Stimulated activated CD4-positive, alpha-beta T cell treated with anti-CD3 and anti-CD28 coated beads, Interleukin-4, amount 100 ng/mL, for 48 hours (primary cell): ENCODE measurements at places on chromosomes 1 and 21.

DNA sequence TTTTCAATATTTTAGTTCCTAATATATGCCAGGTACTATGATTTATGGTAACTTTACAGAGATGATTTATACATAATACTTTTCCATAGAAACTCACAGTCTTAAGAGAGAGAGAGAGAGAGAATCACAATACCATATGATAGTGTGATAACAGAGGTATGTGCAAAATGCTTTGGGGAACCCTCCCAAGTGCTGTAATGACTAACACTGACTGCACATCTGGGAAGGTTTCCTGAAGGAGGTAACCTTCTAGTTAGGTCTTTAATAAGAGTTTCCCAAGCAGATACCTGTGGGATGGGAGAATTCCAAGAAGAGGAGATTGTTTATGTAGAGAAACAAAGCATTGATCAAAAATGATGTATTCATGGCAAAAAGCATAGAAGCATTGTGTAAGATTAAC lies 34.6 kb upstream of the PIGC start:
- DNase-seq: no peak

DNA sequence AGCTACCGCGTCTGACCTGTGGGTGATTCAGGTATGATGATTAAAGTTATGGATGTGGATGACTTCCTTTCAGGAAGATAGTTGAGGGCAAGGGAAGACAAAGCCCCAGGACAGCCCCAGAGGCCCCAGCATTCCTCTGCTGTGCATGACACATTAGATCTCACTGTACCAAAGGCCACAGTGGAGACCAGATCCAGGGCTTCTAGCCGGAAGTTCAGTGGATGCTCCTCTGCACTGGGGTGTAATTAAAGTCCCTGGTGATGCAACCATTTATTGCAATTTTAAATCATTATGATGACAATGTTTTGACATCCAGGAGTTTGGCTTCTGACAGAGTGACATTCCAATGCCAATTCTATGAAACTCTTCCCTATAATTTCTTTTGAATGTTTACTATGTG lies 5.0 kb downstream of the C4BPA start:
- DNase-seq: no peak

- no peak for DNase-seq
Observed at GRCh38 chr21:42846221-42846620, 33.1 kb downstream of the WDR4 start.

GRCh38 chr1:41390166-41390565 lies 28.9 kb downstream of the FOXO6 start:
- DNase-seq: no peak

DNA sequence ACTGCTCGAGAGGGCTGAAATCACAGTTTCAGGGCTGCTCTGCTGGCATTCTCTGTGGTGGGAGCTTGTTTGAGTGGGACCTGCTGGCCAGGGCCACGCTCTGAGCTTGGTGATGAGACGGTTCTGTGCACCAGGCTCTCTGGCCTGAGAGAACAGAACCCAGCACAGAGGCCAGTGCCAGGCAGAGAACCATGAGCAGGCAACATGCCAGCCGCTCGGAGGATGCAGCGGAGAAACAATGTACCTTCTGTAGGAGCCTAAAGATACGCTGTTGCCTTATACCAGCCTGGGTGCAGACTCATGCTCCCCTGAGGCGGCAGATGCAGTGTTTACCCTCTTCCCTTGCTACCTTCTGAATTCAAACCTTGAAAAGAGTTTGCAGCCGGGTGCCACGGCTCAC lies 10.0 kb downstream of the C2CD2 start:
- no peak for DNase-seq

DNA sequence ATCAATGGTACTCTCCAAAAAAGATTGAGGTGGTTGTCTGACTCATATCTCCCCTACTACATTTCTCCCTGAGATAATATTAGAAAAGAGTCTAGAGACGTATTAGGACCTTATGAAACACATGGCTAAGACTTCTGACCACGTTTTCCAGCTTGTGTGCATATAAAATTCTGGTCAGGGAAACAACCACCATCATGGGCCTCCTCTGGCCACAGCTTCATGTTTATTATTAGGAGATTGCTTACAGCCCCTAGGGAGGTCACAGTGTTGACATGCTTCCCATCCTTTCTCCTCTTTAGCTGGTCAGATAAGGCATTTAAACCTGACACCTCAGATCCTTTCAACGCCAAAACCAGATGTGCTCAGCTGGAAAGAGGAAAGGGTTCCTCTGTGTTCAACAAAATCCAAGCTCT lies 620.2 kb downstream of the PLPP3 start:
- no peak for DNase-seq

DNA sequence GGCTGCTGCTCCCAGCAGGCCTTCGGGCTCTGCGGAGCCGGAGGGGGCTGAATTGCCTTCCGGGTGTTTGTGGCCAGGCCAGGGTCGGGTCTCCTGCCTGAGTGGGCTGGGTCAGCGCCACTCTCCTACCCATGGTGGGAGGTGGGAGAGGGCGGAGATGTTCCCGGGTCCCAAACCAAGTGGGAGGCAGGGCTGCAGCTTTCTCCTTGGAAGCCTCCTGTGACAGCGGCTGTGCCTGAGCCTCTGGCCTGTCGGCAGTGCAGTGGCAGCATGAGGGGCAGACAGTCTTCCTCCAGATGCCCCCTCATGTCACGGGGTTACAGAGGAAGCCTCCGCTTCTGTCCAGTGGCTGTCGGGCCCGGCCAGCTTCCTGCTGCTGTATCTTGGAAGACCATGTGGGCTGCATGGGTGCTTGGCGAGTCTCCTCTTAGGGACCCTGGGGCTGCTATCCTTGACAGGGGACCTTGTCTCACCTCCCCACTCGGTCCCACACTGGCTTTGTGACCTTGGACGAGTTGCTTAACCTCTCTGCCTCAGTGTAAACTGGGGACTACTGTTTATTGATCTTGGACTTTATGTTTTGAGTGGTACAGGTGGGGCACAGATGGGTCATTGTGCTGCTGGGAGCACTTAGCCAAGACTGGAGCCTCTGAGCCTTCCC lies 4.3 kb downstream of the SKI start:
- no peak for DNase-seq

GRCh38 chr1:78385744-78386462 lies 104.9 kb upstream of the PTGFR start:
- no peak for DNase-seq

GRCh38 chr1:61951731-61952580 lies 209.7 kb downstream of the PATJ start:
- DNase-seq: no peak

GRCh38 chr21:39022035-39022434 lies 161.2 kb downstream of the PSMG1 start:
- no peak for DNase-seq

DNA sequence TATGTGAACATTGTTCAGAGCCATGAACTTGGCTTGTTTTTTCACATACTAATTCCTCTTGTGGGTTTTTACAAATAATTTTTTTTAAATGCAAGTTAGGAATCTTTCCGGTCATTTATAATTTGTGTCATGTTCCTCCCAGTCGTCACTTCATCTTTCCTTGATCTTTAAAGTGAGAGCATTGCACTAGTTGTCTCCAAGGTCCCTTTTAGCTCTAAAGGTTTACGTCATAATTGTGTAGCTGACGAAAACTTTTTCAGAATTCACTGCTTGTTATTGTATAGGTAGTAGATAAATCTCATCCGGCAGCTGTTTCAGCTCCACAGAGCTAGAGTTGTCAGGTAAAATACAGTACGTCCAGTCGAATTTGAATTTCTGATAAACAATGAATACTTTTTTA lies 33.6 kb downstream of the SOAT1 start:
- no peak for DNase-seq

DNA sequence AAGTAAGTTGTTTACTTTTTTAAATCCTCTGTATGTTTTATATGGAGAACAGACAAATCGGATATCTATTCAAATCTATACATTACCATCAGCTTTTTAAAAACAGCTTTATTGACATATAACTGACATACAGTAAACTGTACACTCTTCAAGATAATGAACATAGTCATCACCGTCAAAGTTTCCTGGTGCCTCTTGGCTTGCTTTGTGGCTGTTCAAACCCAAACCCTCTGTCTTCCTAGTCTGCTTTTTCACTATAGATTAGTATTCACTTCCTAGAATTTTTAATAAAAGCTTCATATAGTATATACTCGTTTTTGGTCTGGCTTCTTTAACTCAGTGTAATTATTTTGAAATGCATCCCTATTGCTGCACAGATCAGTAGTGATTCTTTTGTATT lies 56.4 kb upstream of the TPTE start:
- no peak for DNase-seq

- DNase-seq: no peak
Observed at GRCh38 chr1:186014370-186015037, 280.3 kb downstream of the HMCN1 start.

DNA sequence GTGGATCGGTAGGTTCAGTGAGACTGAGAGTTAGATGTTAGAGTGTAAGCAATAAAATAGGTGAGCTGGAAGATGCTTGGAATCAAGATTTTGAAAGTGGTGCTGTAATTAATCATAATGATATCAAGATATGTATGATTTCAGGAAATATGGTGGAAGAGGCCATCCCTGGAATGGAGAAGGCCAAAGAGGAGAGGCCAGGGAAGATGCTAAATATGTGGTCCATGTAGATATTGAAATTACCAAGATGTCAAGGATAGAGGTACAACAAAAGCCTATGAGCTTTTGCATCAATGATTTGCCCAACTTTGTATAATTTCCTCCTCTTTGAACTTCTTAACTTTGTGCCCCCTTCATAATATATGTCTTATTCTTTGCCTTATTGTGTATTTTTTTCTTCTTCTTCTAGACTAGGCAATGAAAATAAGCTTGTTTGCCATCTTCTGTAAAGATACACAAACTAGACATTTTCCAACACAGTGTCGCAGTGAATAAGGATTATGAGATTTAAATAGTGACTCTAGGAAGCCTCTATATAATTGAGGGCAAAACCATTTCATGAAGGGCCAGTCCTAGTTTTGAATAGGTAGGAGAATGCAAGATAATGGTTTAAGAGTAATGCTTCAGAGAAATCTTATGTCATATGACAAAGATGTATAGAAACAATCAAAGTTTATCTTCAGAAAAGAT lies 8.9 kb downstream of the PTGS2 start:
- DNase-seq: no peak

GRCh38 chr1:201264072-201264471 lies 19.2 kb upstream of the PKP1 start:
- DNase-seq: no peak

- no peak for DNase-seq
Observed at GRCh38 chr1:53567851-53568250, 108.7 kb downstream of the DMRTB1 start.

- DNase-seq: no peak
Observed at GRCh38 chr1:21503706-21504377, 5.4 kb upstream of the ALPL start.

GRCh38 chr1:29811727-29812407 lies 575.5 kb downstream of the PTPRU start:
- DNase-seq: no peak

- no peak for DNase-seq
Observed at GRCh38 chr1:36301220-36301619, 4.9 kb upstream of the SH3D21 start.

DNA sequence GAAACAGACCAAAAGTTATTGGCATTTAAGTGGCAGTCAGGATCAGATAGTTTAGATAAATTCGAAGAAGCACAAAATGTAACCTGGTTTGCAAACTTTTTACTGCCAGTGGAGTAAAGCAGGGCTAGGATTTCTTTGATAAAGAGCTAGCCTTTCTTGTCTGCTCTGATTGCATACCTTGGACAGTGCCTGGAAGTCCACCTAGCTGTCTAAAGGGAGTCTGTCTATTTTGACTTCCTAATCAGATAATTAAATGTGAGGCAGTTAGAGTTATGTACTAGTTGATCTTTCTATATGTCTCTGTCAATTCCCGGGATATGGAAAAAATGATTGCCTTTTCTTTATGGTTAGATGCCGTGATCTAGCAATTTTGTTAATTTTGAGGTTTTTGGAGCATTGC lies 4.1 kb downstream of the GPSM2 start:
- no peak for DNase-seq

GRCh38 chr1:103424650-103425049 lies 100.8 kb upstream of the RNPC3 start:
- DNase-seq: no peak

- DNase-seq: no peak
Observed at GRCh38 chr1:21655748-21656147, 13.4 kb downstream of the RAP1GAP start.

GRCh38 chr1:32199043-32199716 lies 1.2 kb upstream of the CCDC28B start:
- DNase-seq: no peak

GRCh38 chr1:168081373-168082007 lies 55.2 kb downstream of the GPR161 start:
- DNase-seq: no peak

DNA sequence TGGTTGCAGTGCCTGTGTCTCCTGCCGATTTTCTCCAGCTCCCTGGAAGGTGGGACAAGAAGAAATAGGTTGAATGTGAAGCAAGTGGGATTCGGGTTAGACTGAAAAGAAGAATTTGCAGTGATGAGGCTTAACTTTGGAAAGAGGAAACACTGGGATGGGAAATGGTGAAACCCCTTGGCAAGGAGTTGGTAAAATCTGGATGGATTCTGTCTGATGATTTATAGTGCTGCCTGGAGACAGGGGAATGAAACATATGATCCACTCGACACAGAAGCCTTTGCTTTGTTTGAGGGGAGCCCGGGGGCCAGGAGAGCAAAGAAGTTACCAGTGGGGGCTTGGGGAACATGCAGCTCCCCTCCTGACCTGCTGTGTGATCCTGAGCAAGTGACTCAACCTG lies 67.2 kb downstream of the UBIAD1 start:
- no peak for DNase-seq

DNA sequence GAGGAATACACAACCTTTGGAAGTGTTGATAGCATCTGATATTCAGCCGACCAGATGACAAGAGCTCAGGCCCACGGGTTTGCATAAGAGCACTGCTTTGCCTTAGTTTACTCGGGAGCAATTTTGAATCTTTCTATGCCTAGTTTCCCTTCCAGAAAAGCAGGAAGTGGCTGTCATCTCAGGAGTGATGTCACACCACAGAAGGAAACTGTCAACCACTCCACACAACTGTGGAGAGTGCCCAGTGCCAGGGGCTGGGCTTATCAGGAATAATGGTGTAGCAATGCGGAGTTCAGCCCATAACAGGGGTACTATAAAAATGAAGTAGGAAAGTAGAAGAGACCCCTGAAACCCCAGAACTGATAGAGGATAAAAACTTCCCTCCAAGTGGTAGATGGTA lies 28.4 kb downstream of the NTPCR start:
- DNase-seq: no peak

DNA sequence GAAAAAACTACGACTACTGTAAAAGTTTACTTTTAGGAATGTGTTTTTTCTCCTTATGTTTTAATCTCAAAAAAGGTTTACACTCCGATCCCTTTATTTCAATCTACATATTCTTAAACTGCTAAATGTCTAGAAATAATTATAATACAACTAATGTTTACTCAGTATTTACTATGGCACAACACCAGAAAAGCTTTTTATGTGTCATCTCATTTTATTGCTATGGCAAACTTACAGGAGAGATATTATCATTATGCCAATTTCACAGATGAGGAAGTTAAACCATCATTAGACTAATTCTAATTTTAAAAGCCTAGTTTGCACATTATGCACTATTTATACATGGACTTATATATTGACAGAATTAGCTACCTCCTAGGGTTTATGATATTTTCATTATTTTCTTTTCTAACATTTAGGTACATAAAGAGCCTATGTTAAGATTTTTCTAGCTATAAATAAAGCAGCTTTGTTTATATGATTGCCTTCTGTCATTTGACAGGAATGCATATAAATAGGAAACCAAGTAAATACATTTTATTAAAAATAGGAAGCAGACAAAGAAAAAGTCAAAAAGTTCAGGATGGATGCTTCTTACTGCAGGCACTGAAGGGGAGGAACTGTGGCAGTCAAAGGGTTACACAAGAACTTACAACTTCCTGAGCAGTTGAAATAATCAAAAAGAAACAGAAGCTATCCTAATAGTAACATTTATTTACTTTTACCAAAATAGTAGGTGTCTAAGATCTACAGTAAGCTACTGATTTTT lies 442.4 kb downstream of the LTN1 start:
- DNase-seq: no peak
